ENCODE measurements at places on chromosomes 1 and 21.

GRCh38 chr1:22529901-22530621 lies 33.2 kb upstream of the EPHA8 start:
- no peak for DNase-seq

- no peak for DNase-seq
These were observed 77.6 kb upstream of the CD34 start for GRCh38 chr1:207988326-207989165.

GRCh38 chr1:245124241-245124640 lies 30.5 kb upstream of the KIF26B start:
- no peak for DNase-seq

DNA sequence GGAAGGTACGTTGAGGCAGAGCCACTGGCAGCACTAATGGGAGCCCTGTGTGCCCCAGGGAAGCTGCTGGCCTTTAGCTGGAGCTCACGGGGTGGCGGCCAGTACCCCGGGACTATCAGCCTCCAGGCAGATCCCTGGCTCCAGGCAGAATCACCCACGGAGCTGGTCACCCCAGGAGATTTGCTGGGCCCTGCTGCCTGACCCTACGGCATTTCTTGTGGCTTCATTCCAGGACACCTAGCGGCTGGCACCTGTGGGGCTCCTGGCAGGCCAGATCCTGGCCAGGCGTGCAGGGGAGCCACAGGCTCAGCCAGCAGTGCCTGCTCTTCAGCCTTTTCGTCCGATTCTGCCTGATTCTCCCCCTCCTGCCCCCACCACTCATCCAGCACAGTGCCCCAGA lies 7.1 kb downstream of the PADI1 start:
- no peak for DNase-seq

DNA sequence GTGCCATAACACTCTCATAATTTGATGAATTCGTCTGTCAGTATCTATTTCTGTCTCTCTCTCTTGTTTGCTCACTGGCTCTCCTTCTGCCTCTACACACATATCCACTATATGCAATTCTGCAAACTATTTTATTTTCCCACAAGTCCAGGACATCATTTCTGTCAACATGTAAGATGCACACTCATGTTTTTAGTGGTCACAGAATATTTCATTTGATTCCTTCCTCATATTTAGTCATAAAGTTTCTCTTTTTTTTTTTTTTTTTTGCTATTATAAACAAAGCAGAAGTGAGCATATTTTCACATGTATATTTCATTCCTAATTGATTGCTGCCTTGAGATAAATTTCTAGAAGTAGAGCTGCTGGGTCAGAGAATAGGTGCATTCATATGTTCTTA lies 165.3 kb downstream of the PGBD5 start:
- DNase-seq: no peak

- no peak for DNase-seq
These were observed 28.4 kb upstream of the C1orf159 start for GRCh38 chr1:1144122-1144842.

- DNase-seq: no peak
These were observed 32.6 kb upstream of the BTG2 start for GRCh38 chr1:203272633-203273205.

All from hypothalamus (tissue), 51 donors.